ENCODE measurements at places on chromosomes 5 and 9. TPM values are rescaled to one million over a fixed set of nuclear protein-coding genes. Genes with fewer than 3 reads are reported as not detected.

CCDC192 gene
- not detected for polyA plus RNA-seq

ZNF366 gene
- polyA plus RNA-seq = 0.09 TPM

PALM2AKAP2 gene
- not detected for polyA plus RNA-seq

PRSS3 gene
- not detected for polyA plus RNA-seq

DNA sequence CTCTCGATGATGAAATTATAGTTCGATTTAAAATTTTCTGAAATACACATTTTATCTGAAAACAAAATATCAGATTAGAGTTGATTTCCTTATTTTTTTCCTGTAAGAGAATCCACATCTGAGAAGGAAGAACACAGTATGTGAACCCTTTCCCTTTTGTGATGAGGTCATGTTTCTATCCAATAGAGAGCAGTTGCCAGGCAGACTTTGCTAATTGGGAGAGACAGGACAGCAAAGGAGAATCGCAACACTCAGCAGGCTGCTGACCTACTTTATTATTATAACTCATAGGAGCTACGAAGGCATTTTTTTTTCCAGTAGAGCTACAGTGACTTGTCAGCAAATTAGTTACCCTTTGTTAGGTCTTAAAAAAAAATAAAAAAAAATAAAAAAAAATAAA is 242.1 kb downstream of the HCN1 start:
- no peak for DNase-seq

- no peak for DNase-seq
These were observed 141.0 kb upstream of the NUDT12 start for GRCh38 chr5:103703617-103704016.

- DNase-seq = no peak
These were observed 177.9 kb downstream of the PCSK1 start for GRCh38 chr5:96254980-96255691.

- no peak for DNase-seq
These were observed 319.3 kb upstream of the ADAMTSL1 start for GRCh38 chr9:18154661-18155060.

DNA sequence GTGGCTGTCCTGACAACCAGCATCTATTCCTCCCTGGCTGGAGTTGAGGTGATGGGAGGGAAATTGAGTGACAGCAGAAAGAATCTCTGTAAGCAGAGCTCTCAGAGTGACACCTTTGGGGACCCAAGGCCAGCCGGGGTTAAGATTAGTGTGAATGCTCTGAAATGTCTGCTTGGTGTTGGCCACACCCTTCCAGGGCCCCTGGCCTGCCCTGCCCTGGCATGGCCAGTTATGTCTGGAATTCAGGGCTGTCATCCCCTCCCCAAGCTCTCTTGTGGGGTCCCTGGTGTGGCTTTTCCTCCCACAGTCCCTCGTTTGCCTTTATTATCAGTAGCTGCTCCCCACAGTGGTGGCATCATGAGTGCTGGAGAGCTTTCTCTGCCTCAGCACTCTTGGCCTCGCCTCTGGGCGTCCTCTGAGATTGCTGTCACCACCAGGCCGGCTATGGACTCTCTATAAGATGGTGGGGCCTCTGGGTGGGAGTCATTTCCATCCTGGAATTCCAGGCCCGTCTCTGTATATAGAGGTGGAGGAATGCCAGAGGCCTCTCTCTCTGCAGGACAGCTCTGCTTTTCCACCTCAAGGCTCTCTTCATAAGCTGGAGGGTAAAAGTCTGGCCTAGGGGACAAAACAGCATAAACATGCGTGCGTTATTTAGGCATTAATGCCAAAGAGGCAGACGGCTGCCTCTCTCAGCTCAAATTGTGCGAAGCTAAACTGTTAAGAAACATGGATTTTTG is 3.6 kb downstream of the TMEM252 start:
- no peak for DNase-seq

DNA sequence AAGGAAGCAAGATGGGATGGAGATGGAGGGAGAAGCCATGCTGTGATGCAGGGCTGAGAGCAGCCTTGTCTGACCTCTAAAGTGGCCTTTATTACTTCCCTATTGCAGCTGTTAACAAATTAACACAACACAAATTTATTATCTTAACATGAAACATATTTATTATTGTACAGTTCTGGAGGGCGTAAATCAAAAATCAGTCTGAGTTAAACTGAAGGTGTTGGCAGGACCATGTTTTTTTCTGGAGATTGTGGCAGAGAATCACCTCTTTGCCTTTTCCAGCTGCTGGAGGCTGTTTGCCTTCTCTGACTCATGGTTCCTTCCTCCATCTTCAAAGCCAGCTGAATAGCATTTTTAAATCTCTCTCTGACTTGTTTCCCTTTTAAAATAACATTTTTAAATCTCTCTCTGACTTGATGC is 7.2 kb upstream of the MCC start:
- no peak for DNase-seq

DNA sequence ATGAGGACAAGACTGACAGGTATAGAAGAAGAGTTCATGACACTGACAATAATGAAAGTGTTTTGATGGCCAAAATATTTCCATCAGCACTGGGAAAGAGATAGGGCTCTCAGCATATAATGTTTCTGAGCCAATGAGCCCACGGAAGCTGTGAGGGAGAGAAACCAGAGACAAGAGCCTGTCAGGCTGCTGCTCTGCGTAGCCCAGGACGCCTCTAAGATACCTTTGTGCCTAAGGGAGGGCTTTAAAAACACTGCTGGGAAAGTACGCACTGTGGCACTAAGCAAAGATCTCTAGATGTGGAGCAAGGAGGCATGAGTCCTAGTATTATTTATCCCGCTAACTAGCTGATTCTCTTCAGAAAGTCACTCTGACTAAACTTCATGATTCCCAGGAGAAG is 11.0 kb upstream of the ELAVL2 start:
- no peak for DNase-seq

All from immature natural killer cell (primary cell).